Upper lobe of left lung (tissue), 6 donors: ENCODE measurements at places on chromosomes 12 and 14.
A peak's percentile ranks its signal among the peaks of the same experiment; 100 is the strongest.

- DNase-seq, result no peak
Observed at GRCh38 chr12:120928864-120929652, 24.9 kb upstream of the SPPL3 start.

DNA sequence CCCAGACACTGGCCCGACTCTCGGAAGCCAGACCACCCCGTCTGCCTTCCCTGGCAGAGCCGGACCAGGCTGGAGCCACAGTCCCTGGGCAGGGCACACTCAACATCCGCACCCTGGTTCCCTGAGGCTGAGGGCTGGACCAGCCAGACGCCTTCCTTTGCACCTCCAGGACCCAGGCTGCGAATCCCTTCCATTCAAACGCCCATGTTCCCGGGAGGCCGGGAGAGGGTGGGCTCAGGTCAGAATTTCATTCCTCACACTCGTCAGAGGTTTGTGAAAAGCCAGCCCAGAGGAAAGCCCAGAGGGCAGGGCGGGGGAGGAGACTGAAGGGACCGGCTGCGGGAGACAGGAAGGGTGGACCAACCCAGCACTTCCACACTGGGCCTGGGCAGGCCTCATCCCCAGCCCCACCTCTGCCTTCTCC, 58.7 kb downstream of the LRRC74A start:
- DNase-seq, result peak; percentile 39

DNA sequence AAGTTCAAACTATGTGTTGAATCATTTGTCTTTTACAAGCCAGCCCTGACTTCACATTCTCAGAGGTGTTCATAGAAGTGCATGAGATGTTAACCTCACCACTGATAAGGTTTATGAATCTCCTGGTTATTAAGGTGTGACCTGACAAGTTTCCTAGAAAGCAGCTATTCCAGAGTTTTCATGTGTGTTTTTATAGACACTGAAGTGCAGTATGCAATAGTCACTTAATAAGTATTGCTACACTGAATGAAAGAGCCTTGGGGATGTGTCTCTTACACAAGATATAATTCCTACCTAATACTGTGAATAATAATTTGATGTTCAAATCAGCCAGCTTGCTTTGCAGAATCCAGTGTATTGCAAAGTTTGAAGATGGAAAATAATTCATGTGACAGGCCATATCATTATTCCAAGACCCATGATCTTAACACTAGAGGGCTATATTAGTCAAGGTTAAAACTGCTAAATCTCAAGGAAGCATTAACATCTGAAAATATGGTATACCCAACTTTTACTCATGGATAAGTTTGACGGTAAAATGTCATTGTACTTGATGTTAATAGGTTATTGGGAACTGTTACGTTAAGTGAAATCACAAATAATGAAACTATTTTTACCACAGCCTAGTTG, 13.0 kb downstream of the SLC25A3 start:
- no peak for DNase-seq

DNA sequence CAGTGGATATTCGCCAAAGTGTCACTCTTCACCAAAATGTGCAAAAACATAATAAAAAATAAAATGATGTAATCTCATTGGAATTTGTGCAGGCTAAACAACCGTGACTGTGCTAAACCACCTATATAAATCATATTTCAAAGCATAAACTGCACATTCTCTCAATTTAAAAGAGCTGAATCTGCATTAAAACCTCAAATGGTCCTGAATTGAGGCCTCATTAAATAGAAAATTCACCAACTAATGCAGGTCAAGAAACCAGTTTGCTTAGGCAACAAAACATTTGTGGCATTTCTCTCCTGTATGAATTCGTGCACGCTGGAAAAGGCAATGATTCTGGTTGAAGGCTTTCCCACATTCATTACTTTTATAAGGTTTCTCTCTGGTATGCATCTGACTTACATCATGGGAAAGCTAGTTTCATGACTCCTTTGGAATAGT, 80.1 kb upstream of the IFNG-AS1 start:
- DNase-seq, result no peak

- DNase-seq, result no peak
Observed at GRCh38 chr14:76784881-76785280, 23.6 kb downstream of the VASH1 start.

DNA sequence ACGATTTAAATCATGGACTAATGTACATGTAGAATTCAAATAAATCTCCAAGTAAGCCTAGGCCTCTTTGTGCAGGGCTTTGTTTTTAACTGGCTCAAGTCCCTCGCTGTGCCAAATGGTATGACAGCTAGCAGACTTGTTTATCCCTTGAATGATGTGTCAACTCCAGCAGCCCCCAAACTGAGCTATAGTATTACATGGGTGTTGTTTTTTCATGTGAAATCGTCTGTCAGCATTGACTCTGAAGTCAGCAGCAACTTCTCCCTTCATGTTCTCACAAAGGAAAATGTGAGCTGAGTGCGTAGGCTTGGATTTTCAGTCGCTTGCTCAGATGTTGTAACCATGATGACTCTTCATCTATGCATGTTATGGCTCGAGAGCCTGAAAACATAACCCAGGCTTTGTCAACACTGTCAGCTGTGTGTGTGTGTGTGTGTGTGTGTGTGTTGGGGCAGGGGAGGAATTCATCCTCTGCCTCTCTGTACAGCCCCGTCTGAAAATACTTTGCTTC, 73.3 kb downstream of the PTHLH start:
- DNase-seq, result no peak

DNA sequence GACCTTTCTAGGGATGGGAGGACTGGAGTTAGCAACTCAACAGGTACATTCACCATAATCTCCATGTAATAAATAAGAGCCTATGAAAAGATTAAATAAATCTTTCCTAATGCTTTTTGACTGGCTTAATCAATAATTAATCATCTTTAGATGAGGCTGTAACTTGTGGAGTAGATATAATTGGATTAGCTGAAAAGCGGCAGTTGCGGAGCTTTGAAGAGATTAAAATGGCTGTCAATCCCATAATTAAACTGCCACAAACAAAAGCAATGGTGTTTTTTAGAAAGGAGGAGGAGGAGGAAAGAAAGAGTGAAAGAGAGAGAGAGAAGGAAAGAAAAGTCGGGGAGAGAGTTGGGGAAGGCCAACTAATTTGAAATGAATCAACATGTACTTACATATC, 70.7 kb upstream of the TMEM263 start:
- no peak for DNase-seq

DNA sequence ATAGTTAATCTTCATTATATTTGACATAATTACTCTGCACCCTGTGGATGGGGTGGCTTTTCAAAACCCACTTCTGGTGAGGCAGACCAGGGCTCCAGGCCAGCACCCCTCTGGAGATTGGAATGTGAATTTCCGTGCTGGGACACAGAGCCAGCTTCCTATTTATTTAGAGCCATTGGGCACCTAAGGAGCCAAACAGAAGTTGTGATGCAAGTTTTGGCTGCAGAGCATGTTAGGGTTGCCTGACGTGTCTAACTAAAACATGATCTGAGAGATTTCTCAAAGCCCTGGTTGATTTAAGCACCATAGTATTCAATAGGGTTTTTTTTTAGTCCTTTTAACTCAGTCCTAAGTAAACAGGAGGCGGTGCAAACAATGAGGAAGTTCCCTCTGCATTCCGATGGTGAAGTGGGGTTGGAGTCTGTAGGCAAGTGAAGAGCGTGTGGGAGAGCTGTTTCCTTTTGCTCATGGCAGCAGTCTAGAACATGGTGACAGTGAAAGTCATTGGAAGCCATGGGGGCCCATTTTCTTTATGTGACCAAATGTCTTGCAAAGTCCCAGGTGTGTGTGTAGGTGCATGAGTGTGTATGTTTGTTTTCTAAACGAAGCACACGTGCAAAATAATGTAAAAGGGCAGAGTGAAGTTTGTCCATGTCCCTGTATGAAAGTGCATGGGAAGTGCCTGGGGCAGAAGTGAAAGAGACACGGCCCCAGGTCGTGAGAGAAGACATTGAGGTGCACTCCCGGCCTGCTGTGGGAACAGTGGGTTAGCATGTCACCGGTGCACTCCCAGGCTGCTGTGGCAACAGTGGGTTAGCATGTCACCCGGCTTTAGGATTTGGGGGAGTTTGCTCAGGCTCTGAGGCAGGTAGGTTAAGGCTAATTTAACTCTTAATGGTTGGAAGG, 117.7 kb downstream of the PRKCH start:
- DNase-seq, result no peak

DNA sequence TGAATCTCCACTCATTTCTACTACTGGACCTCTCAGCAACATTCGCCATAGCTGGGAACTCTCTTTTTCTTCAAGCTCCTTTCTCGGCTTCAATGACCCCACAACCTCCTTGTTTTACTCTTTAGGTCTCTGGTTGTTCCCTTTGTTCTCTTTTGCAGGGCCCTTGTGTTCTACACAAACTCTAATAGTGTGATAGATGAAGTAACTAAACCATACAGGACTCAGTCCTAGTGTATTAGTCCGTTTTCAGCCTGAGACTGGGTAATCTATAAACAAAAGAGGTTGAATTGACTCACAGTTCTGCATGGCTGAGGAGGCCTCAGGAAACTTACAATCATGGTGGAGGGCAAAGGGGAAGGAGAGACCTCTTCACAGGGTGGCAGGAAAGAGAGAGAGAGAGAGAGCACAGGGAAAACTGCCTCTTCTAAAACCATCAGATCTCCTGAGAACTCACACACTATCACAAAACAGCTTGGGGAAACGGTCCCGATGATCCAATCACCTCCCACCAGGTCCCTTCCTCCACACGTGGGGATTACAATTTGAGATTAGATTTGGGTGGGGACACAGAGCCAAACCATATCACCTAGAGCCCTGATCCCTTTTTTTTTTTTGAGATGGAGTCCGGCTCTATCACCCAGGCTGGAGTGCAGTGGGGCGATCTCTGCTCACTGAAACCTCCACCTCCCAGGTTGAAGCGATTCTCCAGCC, 32.0 kb upstream of the WNK1 start:
- no peak for DNase-seq

DNA sequence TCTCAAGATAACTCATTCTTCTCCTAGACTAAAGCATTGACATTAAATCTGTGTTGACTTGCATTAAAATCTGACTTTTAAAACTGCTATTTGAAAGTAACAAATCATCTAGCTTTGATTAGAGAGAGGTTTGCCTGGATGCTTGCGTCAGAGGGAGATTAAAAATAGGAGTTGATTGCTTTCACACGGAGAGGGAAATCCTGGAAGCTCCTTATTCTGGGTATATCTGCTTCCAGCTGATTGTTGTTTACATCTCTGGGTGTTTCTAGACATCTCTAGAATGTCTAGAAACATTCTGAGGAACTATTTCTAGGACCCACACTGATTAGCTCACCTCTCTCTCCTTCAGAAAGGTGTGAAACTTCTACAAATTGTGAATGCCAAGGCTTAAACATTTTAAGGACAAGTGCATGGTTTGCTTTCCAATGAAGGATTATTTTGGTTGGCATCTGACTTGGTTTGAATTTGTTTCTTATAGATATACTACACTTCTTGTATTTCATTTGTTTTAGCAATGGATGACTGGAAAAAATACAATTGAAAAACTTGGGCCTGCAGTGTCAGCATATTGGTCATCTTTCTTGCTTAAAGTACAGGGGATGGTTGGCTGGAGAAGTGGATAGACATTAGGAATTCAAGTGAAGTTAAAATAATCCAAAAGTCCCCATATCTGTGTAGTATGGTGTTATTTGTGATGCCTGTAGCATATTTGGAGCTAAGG, 2.1 kb downstream of the DIP2B start:
- DNase-seq, result no peak

GRCh38 chr12:25694072-25694471, 141.0 kb upstream of the LMNTD1 start:
- DNase-seq, result no peak

DNA sequence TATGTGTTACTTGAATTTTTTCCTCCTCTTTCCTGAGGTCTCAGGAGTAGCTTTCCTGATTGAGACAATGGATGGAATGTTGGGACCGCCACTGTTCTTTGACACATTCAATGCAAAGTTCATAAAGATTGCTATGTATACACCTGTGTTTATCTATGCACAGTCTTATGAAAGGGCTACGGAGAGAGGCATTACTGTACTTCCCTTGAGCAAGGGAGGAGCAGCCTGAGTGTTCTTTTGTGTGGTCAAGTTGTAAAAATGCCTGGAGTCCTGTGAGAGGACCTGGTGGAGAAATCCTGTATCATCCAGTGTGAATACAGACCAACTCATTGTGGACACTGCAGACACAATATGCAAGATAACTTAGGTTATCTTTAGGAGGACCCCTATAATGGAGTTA, 1.2 kb downstream of the SRGAP1 start:
- DNase-seq, result no peak

GRCh38 chr12:3989218-3989550, 116.0 kb upstream of the PARP11 start:
- DNase-seq, result no peak

GRCh38 chr12:97751704-97752103, 289.1 kb downstream of the RMST start:
- no peak for DNase-seq

- DNase-seq, result no peak
Observed at GRCh38 chr14:78519863-78520262, 349.7 kb downstream of the NRXN3 start.

DNA sequence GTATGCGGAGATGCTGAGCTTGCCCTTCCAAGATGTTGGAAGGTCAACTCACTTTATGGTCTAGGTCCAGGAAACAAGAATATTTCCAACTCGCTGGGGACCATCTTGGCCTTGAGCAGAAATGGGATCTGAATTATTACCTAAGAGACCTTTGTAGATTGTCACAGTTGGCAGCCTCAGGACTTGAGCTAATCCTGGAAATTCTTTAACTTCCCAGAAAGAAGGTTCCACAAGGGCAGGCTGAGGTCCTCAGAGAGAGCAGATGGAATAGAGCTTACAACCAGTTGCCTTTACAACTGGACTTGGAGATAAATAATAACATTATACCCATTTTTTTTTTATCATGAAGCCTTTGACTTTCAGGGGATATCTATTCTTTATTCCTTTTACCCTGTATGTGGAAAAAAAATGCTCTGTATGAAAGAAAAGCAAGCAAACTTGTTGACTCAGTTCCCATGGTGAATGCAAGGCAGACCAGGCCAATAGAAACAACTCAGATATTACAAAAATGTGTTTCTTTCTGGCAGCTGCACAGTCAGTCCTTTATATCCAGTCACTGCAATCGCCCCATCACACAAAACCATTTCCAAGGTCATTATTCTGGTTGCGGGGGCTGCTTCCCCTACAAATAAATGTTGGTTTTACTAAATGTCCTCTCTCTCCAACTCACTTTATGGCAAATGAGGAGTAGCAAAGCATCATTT, 401.4 kb downstream of the ZFP36L1 start:
- DNase-seq, result no peak

DNA sequence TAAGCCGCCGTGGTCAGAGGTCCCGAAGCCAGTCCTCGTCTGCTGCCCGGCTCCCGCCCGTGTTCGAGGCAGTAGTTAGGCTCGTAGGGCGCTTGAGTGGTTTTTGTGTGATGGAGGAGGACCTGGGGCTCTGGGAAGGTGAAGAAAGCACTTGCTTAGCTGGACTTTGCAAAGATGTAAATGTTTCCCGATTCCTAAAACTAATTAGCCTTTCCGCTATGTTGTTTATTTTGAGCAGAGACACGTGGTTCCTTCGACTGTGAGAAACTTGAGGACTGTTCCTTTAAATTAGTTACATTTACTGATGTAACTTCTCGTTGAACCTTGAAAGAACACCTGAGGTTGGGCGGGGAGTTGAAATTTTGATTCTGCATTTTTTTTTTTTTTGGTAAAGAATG, 33.9 kb downstream of the MIA2 start:
- no peak for DNase-seq
